ENCODE measurements at places on chromosomes 12 and 14.

DNA sequence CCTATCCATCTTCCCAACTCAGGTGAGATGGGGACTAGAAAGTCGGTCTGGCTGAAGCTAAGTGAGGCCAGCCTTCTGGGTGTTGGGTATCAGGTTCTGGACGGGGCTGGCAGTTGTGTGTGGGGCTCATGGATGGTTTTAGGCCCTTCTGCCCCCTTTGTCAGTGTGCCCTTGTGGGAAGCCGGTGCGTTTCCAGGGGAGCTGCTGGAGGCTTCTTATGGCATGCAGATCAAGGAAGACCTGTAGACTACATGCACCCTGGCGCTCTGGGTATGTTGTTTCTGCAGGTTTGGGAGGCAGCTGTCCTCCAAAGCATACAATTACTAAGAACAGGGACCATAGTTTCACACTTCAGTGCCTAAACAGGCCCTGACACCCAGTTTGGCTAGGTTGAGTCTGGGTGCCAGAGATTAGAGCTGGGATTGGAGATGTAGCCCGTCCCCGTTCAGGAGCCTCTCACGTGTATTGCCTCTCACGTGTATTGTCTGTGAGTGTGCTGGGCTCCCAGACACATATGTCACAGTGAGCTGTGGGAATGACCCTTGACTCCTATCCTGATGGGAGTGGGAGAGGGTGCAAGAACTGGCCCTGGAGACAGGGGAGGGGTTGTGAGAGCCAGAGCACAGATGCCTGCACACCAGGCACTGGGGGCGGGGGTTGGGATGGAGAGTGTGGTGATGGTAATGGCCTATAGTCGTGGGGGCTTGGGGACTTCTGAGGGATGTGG is 84.4 kb downstream of the SLC25A47 start:
- DNase-seq = no peak

- no peak for DNase-seq
Observed at GRCh38 chr12:11685716-11686115, 36.2 kb downstream of the ETV6 start.

DNA sequence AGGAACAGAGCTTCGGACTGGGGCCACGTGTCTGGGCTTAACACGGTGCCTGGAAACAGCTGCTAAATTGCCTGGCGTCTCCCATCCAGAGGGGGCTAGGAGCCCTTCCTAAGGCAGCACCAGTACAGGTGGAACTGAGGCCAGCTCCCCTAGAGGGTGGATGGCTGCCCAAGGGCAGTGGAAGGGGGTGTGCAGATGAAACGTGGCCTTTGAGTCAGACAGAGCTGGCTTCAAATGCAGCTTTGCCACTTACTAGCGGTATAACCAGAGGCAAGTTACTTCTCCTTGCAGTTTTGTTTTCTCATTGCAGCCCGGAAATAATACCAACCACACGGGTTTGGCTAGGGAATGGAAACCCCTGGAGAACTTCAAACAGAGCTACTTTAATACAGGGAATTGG is 59.3 kb upstream of the SLC24A4 start:
- DNase-seq = no peak

DNA sequence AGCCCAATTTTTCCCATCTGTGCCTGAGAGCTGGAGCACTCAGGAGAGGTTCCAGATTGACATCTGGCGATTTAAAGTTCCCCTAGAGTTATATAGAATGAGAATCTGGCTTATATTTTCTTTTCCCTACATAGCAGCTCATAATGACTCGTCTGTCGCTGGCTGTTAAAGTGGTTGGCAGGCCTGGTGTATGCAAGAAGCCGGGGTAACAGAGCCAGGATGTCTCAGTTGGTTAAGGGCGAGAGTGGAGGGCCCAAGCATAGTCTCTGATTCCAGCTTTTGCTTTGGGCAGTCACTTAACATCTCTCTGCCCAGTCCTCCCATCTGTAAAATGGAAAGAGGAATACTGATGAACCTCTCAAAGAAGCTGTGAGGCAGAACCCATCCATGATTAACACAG is 751.6 kb downstream of the NOVA1 start:
- no peak for DNase-seq

- no peak for DNase-seq
Observed at GRCh38 chr14:76326918-76327689, 48.8 kb upstream of the ESRRB start.

GRCh38 chr12:104835317-104835716 is 122.8 kb downstream of the SLC41A2 start:
- no peak for DNase-seq

DNA sequence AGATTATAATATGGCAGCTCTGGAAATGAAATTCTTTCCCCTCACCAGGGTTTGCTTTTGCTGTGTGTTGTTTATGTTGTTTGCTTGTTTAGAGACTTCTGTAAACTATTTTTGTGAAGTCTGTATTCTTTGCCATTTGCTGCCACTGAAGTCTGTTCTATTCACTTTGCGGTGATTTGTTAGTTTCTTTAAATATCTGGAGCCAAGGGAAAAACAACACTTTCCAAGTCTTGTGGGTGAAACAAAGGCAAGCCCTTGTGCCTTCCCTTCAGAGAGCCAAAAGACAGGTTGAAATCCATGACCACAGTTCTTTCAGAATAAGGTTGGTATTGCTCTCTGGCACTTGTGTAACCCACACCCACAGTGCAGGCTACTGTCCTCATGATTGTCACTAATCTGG is 59.5 kb upstream of the RNU6-7 start:
- no peak for DNase-seq

- no peak for DNase-seq
Observed at GRCh38 chr12:52942901-52943181, 6.1 kb upstream of the KRT18 start.
